ENCODE measurements at places on chromosomes 1 and 21.

DNA sequence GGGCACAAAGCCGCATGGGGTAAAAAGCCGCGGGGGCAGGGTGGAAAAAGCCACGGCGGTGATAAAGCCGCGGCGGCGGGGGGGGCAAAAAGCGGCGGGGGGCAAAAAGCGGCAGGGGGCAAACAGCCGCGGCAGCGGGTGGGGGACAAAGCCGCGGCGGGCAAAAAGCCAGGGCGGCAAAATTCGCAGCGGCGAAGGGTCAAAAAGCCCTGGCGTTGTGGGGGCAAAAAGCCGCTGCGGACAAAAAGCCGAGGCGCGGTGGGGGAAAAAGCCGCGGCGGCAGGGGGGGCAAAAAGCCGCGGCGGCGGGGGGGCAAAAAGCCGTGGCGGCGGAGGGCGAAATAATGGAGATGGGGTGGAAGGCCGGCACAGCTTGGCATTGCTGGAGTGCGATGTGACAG, 3902.9 kb downstream of the SRGAP2C start:
- no peak for DNase-seq

GRCh38 chr1:99970713-99971255, 988 bp downstream of the SLC35A3 start:
- DNase-seq, result no peak

GRCh38 chr1:203547771-203548421, 53.9 kb downstream of the OPTC start:
- DNase-seq, result no peak

GRCh38 chr1:80083892-80084291, 1077.4 kb upstream of the ADGRL4 start:
- DNase-seq, result no peak

GRCh38 chr1:24186031-24186710, 918 bp downstream of the IFNLR1 start:
- DNase-seq, result no peak
